Activated T-cell treated with anti-CD3 and anti-CD28 coated beads for 24 hours (primary cell): ENCODE measurements at places on chromosomes 1 and 21.

GRCh38 chr1:66342707-66343106 lies 191.2 kb upstream of the SGIP1 start:
- no peak for DNase-seq

GRCh38 chr1:9858293-9859035 lies 34.7 kb upstream of the CLSTN1 start:
- no peak for DNase-seq

DNA sequence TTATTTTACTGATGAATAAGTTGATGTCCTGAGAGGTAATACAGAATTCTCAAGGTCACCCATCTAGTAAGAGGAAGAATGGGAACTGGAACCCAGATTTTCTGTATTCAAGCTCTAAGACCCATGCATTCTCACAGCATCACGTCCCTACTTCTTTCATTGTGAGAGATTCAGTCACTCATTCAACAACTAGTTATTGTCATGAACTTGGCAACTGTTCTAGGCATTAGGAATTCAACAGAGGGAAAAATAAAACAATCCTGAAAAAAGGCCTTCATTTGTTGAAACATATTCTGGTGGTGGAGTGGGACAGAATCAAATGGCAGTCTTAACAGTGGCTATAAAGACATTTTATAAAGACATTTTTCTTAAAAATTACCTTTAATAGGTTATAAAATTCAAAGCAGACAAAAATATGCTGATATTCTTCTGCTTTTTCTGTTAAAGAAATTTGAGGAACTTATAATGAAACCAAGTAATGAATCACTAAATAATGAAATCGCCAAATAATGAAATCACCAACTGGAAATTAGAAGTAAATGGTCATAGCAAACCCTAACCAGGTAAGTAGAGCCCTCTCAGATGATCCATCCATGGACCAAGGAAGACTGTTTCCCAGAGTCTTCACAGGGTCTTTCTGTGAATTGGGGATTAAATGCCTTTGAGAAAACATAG lies 136.5 kb upstream of the DPYD start:
- DNase-seq = no peak

DNA sequence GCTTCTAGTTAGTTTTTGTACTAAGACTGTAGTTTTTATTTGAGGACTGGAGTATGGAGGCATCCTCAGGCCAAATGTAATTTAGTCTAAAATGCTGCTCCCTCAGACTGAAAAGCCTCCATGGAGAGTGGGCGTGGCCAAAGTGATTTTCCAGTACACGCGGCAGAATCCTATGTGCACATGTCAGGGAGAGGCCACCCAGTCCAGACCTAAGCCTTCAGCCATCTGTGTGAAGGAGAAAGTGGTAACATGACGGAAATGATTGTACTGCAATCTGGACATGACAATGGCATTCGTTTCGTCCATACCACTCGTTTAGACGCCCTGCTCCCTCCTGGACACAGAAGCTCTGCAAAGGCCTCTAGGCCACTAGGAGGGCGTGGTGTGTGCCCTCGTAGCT lies 56.2 kb downstream of the PCP4 start:
- DNase-seq = no peak

DNA sequence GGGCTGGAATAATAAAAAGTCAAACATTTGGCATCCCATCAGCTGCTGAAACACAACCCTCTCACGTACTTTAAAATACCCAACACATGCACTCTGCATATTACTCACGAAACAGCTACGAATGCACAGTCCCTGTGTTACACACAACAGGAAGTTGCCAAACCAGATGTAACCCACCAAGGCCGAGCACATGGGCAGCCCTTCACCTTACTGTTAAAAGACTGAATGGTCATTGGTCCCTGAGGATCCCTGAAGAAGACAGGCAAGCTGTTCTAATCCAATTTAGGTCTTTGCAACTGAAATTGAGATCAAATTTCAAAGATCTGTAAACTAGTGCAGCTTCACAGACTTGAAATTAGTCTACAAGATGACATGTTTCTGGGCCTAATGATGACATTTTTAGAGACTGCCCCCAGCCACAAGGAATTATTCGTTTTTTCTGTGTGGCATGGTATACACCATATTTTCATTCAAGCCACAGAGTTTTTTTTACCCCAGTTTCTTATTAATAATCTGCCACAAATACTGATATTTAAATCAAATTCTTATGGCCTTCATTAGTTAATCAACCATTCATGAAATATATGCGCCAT lies 25.6 kb upstream of the IER5 start:
- no peak for DNase-seq

DNA sequence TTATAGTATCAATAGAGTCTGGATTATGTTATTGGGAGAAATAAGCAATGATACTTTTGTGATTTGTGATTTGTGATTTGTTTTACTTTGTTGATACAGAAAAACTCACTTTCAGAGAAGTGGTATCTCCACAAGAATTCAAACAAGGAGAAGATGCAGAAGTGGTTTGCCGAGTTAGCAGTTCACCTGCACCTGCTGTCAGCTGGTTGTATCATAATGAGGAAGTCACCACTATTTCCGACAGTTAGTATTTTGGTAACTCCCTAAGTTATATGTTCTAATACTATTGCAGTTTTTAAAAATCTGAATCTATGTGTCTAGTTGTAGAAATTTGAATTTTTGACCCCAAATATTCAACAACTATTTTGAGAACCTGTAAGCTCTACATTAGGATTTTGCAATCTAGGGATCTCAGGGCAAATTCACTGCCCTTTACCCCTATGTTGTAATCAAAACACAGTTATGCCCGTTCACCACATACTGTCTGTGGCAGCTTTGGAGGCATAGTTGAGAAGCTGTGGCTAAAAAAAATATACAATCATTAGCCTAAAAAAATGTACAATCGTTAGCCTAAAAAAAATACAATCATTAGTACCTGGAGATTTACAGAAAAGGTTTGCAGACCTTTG lies 288.1 kb downstream of the NCAM2 start:
- no peak for DNase-seq

- DNase-seq = no peak
These were observed 165.6 kb downstream of the NPHP4 start for GRCh38 chr1:5826601-5827000.

DNA sequence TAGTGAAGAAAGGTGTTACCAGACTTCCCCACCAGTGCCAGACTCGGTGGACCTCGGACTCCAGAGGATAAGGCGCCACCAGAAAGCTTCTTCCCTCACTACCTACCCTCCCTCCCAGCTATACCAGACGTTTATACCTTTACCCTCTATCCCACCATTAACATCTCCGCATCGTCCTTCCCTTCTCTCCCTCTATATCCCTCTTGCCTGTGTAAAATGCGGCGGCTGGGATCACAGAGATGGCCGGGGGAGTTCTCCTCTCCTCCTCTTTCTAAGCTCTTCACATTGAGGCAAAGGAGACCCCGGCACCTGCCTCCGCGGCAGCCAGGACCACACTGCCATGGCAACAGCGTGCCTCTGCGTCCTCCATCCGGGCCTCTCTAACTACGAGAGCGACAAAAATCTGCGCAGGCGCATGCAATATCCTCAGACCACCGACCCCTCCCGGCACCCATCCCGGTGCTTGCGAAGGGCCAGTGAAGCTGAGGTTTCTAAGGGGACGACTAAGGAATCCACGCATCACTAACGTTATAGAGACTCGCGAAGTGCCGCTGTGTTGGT lies at the start of gene CCDC181:
TSS of gene CCDC181 (minus strand) at position 394 of the 561 bp plus-strand sequence. CDS start 2,547 bp downstream, outside the sequence.
- DNase-seq = peak; percentile 48

DNA sequence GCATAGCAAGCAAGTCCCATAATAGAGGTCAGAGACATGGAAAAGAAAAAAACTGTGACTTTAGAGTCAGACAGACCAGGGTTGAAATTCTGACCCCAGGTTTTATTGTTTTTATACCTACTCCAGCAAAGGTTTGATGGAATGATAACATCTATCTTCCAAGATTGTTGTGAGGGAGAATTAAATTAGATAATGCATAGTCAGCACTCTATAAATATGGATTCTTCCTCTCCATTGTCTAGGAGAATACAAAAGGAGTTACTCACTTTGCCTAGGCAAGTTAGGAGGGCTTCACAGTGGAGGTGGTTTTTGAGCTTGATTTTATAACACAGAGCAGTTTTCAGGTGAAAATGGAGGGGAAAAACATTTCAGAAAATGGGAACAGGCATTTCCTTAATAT lies 46.9 kb downstream of the KIRREL1 start:
- no peak for DNase-seq

GRCh38 chr1:104987210-104987609 lies 1237.5 kb downstream of the AMY1C start:
- DNase-seq = no peak

DNA sequence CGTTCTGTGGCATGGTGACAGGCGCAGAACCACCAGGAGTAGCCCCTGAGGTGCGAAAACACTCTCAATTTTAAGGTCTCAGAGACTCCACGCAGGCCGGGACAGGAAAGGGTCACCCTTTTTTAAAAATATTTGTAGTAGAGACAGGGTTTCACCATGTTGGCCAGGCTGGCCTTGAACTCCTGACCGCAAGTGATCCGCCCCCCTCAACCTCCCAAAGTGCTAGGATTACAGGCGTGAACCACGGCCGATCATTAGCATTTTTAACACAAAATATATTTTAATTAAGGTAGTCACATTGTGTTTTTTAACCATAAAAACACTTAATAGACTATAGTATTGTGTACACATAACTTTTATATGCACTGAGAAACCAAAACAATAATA lies 31.1 kb downstream of the ATP2B4 start:
- DNase-seq = no peak

GRCh38 chr1:1165485-1165884 lies 8.2 kb upstream of the TTLL10 start:
- DNase-seq = no peak

GRCh38 chr1:111597426-111597825 lies 22.2 kb upstream of the RAP1A start:
- no peak for DNase-seq

- DNase-seq = peak; percentile 1
These were observed 160.2 kb downstream of the DENND1B start for GRCh38 chr1:197614916-197615692.

DNA sequence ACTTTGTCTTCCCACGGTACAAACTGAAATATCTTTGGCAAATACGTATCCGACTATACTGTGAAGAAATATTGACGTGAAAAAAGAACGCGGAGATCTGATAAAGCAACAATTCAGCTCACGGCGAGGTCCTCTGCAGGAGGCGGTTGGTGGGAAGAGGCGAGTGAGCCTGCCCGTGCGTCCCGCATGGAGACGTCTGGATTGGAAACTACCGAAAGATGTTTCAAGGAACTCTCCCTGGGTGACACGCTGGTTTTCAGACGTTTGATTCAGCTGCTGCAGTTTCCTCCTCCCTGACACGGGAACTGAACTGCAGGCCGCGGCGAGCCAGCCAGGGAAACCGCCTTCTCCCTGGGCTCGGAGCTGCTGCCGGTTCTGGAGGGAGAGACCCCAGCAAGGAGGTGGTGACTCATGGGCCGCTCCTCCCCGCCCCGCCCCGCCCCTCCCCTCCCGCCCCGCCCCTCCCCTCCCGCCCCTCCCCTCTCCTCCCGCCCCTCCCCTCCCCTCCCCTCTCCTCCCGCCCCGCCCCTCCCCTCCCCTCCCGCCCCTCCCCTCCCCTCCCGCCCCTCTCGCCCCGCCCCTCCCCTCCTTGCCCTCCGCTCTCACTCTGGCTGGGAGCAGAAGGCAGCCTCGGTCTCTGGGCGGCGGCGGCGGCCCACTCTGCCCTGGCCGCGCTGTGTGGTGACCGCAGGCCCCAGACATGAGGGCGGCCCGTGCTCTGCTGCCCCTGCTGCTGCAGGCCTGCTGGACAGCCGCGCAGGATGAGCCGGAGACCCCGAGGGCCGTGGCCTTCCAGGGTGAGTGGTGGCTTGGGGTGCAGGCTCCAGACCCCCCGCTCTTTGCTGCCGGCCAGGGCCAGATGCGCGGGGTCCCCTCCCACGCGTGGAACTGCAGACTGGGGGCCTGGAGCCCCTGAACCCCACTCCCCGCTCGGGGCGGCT lies at the start of gene COL6A1:
TSS of gene COL6A1 (plus strand) at position 620 of the 941 bp plus-strand sequence. CDS start at position 701, 81 bp downstream.
- peak; percentile 31 for DNase-seq

GRCh38 chr1:109474697-109475096 lies 8.4 kb downstream of the SYPL2 start:
- no peak for DNase-seq
